Cerebellar nuclear complex (tissue), 1 donor: ENCODE measurements at places on chromosomes 5 and 9.

DNA sequence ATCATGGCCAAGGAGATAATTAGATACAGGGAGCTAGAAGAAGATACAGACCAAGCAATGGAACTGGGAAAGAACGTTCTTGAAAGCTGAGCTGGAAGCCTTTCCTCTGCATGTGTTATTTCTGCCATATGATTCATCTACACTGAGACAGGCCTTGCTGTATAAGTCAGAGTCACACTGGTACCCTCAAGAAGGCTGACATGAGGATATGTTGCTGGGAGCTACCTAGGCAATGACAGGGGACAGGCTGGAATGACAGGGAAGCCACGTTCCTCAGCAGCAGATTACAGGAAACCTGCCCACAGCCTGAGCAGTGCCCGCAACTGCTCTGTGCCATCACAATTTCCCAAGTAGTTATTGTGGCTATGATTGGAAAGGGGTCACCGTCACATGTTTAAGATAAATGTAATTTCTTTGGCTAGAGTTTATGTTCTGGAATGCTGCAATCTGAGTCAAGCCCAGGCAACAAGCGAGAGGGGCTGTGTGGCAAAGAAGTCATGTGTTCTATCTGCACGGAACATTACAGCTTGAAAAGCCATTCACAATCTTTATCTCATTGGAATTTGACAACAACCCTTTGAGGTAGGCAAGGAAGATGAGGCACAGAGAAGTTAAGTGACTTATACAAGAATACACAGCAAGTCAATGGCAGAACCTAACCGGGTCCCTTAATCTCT, 108.2 kb downstream of the TTLL11 start:
- no peak for DNase-seq

DNA sequence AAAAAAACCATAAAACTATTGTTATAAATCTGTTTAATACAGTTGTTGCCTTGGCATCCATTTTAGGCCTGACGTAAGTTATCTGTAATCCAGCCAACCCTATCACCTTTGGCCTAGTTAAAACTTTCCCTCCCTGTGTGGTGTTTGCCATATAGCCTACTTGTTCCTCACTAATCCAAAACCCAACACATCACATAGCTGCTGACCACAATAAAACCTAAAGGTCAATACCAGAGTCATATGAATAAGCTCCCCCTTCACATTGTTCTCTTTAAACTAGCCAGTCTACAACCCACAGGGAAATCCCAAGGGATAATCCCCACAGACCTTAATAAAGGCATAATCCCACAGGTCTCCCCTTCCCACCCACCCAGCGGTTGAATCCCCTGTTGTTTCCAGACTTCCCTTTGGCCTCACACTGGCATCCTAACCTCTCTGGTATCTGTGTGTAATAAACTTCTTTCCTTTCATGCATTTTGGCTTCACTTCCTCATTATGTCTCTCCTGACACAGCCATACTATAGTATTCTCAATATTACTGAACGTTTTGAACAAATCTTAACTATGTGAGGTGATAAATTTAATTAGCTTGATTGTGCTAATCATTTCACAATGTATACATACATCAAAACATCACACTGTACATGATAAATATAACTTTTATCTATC, 50.8 kb downstream of the DTWD2 start:
- DNase-seq, result no peak

GRCh38 chr5:75460532-75460931, 50.9 kb downstream of the CERT1 start:
- no peak for DNase-seq

- no peak for DNase-seq
Measured at GRCh38 chr5:91403438-91403837, 20.3 kb upstream of the ARRDC3 start.

- no peak for DNase-seq
Measured at GRCh38 chr9:2039294-2040180, 24.4 kb downstream of the SMARCA2 start.

DNA sequence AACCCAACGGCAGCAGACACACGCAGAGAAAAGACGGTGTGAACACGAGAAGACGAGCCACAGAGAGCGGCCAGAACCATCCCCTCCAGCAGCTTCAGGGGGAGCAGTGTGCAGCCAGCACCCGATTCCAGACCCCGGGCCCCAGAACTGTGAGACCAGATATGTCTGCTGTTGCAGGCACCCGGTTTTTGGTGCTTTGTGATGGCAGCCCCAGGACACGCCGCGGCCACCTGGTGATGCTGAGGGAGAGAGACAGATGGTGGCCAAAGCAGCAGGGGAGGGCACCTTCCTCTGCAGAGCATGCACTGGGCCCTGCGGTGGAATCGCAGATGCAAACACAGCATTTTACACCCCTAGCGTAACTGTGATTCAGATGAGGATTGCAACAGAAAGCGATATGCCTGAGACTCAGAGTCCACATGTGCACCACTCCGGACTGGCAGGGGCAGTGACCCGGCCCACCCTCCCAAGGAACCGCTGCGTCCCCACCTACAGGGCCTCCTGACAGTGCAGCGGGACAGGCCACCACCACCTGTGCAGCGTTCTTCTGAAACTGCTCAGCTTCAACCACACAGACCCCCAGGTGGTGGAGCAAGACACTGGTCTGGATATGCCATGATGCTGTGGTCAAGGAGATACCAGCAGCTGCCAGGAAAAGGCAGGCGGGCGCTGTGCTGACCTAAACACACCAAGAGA, 24.0 kb downstream of the ZDHHC11B start:
- no peak for DNase-seq

GRCh38 chr9:120755044-120755443, 38.2 kb downstream of the FBXW2 start:
- no peak for DNase-seq

GRCh38 chr5:31750215-31750614, 111.3 kb downstream of the PDZD2 start:
- DNase-seq, result no peak

DNA sequence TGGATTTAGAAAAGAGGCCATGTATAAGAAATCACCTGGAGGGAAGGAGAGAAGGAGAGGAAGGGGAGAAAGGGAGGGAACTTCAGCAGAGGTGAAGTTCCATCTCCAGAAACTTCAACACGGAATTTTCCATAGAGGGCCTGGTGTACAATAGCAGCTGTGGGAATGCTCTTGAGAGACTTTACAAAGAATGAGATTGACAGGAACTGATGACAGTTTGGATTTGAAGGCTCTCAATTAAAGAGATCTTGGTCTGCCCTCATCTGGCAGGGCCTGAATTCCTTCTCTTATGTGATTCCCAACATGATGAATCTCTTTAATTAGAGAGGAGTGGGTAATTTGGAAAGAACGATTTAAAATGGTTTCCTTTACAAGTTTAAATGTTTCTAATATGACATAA, 143.5 kb downstream of the MLLT3 start:
- no peak for DNase-seq
